ENCODE measurements at places on chromosomes 3 and 15.

DNA sequence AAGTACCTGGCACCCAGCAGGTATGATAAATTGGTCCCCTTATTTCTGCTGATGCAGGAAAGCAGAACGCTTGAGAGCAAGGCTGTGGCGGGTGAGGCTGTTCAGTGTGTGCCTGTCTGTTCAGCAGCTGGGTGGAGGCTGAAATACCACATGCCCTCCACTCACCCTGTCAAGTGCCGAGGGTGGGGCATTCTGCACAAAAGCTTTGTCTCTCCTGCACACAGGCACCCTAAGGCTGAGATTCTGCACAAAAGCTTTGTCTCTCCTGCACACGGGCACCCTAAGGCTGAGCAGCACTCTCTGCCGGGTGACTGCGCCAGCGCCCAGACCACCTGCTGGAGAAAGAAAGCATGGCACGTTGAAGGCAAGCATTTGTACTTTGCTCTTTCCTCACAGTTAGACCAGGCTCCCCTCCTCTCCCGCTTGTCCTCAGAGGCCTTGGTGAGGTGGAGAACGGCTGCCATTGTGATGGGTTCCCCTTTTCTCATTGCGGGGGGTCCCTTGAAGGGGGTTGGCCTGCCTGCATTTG, 97.5 kb downstream of the BDH1 start:
- H3K27me3 ChIP-seq, result peaks cover 25% of the 10 kb centered on the region
- no peak overlapping the region for H3K27ac ChIP-seq
- H3K4me3 ChIP-seq, result peak overlapping the region; percentile 15
- peaks cover 2% of the 10 kb centered on the region for H3K36me3 ChIP-seq

- H3K36me3 ChIP-seq, result peaks cover 3% of the 10 kb centered on the region
- H3K27me3 ChIP-seq, result no peaks in the 10 kb centered on the region
- peaks cover 24% of the 10 kb centered on the region for H3K4me1 ChIP-seq
- no peak overlapping the region for H3K27ac ChIP-seq
- DNase-seq, result no peak
- no peak overlapping the region for H3K4me3 ChIP-seq
Observed at GRCh38 chr15:50053055-50053856, 65.8 kb downstream of the ATP8B4 start.

GRCh38 chr3:129442947-129443346, 2.9 kb downstream of the IFT122 start:
- no peak overlapping the region for H3K27ac ChIP-seq
- H3K36me3 ChIP-seq, result peaks cover 7% of the 10 kb centered on the region
- H3K4me3 ChIP-seq, result peak overlapping the region; percentile 35
- no peaks in the 10 kb centered on the region for H3K27me3 ChIP-seq

DNA sequence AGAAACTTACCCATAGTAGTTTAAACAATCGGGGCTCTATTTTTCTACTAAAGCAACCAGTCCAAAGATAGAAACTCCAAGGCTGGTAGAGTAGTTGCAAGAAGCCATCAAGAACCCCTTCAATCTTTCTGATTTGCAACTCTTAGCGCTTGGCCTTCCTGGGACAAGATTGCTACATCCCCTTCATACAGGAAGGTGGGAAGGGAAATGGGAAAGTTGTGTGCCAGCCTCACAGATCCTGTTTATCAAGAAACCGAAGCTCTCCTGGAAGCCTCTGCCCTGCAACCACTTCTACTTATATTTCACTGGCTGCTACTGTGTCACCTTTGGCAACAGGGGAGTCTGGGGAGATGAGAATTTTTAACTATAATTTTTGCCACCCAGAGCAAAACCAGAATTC, 46.2 kb downstream of the OSBPL10 start:
- peaks cover 5% of the 10 kb centered on the region for H3K4me1 ChIP-seq
- no peak for DNase-seq
- no peak overlapping the region for H3K4me3 ChIP-seq
- H3K36me3 ChIP-seq, result no peaks in the 10 kb centered on the region
- H3K27ac ChIP-seq, result no peak overlapping the region

DNA sequence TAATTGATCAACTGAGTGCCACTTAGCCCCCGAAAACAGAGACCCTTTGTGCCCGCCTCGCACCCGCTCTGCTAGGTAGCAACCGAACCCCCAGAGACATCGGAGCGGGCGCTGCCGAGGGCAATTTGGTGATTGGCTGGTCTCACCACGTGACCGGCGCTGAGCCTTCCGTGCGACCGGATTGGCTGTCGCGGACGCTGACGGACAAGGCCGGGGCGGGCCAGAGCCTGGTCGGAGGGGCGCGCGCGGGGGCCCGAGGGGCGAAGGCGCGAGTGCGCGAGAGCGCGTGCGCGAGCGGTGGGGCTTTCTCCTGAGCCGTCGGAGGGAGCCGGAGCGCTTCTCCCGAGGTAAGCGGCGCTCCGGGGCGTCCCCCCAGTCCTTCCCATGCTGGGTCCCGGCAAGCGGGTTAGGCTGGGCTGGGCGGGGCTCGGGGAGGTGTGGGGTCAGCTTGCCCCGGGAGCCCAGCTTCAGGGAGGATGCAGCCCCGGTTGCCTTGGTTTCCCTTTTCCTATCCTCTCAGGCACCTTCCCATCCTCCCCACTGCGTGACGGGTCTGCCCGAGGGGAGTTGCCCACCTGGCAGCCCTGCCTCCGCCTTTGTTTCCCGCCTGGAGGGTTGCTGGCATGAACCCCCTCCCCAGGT, at the start of gene TMEM108:
Gene TMEM108, plus strand, starts transcription at position 303 of the 642 bp plus-strand sequence.
- peaks cover 48% of the 10 kb centered on the region for H3K27me3 ChIP-seq
- DNase-seq, result peak; percentile 25
- no peak within 1 kb of the TSS for H3K27ac ChIP-seq

DNA sequence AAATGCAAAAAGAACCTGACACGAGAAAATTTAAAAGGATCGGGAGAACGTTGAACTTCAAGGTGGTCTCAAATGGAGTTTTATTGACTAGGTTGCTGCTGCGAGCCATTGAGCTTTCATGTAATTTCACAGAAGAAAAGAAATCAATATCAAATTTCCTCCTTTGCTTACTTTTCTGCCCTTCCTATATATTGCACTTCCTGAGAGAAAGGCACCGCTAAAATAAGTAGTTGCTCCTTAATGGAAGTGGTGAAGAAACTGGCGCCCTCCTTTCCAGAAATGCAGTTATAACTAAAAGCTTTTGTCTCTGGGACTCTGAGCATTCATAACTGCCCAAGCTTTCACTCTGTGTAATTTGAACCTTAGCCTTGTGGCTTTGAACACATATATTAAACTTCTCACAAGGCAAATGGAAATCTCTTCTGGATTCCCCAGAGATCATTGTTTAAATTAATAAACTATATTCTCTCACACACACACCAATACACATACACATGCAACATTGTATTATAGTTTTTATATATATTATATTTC, 13.4 kb downstream of the EID1 start:
- H3K4me1 ChIP-seq, result peaks cover 22% of the 10 kb centered on the region
- no peak overlapping the region for H3K4me3 ChIP-seq
- no peaks in the 10 kb centered on the region for H3K27me3 ChIP-seq
- no peak for DNase-seq
- H3K27ac ChIP-seq, result no peak overlapping the region

- H3K27me3 ChIP-seq, result no peaks in the 10 kb centered on the region
- H3K36me3 ChIP-seq, result no peaks in the 10 kb centered on the region
- no peaks in the 10 kb centered on the region for H3K4me1 ChIP-seq
- DNase-seq, result no peak
- H3K4me3 ChIP-seq, result no peak overlapping the region
Observed at GRCh38 chr3:110568246-110568645, 503.4 kb upstream of the NECTIN3 start.

DNA sequence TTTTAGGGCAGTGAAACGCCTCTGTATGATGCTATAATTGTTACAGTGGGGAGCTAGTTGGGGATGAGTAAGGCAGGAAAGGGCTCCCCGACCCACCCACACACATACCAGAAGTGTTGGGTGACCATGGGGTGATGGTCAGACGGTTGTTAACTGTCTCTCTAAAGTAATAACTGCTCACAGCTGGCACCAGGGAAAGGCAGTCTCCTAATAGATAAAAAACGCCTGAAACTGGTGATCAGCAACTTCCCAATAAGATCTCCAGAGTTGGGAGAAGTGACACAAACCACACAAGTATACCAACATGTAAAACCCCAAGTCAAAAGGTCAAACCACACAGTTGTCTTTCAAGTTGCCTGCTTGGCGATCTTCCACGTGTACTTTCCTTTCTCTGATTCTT, 346.5 kb upstream of the CNTN4 start:
- no peaks in the 10 kb centered on the region for H3K4me1 ChIP-seq
- H3K36me3 ChIP-seq, result no peaks in the 10 kb centered on the region
- H3K27me3 ChIP-seq, result no peaks in the 10 kb centered on the region
- no peak for DNase-seq
- H3K27ac ChIP-seq, result no peak overlapping the region

- no peaks in the 10 kb centered on the region for H3K4me1 ChIP-seq
- no peaks in the 10 kb centered on the region for H3K36me3 ChIP-seq
- no peak overlapping the region for H3K27ac ChIP-seq
- DNase-seq, result no peak
Observed at GRCh38 chr3:22536541-22536940, 666.6 kb upstream of the UBE2E2 start.

DNA sequence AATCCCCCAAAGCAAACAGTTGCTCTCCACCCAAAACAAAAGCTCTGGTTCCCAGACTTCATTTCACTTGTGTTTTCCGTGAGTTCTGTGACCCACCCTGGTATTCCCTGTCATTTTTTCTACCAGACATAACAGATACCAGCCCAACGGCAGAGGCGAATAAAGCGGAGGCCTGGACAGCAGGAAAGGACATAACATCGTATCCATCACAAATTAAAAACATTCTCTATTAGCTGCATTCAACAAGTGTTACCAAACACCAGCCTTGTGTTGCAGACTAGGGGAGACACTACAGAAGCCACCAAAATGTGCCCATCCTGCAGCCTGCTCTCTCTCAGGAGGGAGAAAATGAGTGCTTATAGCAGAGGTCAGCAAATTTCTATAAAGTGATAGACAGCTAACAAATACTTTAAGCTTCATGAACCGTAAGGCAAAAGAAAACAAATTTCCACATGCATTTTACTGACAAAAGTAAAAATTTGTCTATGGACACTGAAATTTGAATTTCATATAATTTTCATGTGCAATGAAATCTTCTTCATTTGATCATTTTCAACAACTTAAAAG, 7.1 kb upstream of the FBN1 start:
- peaks cover 13% of the 10 kb centered on the region for H3K27me3 ChIP-seq
- H3K36me3 ChIP-seq, result no peaks in the 10 kb centered on the region
- H3K4me3 ChIP-seq, result no peak overlapping the region
- DNase-seq, result no peak

DNA sequence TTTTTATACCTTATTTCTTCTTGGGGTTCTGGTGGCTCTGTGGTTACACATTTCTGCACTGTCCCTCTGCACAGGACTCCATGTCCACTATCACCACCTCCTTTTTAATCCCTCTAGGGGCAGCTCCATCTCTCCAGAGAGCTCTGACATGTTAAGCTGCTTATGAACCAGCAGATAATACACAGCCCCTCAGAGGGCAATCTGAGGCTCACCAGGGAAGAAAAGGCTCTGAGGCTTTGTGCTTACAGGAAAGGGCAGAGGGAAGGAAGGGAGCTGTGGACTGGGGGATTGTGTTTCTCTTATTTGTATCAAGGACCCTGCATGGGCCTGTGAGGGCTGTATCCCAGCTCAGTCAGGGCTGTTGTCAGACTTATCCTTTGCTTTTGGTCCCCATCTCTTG, 164.5 kb downstream of the EPHB1 start:
- no peaks in the 10 kb centered on the region for H3K36me3 ChIP-seq
- H3K4me1 ChIP-seq, result no peaks in the 10 kb centered on the region
- H3K4me3 ChIP-seq, result no peak overlapping the region
- peaks cover 2% of the 10 kb centered on the region for H3K27me3 ChIP-seq
- H3K27ac ChIP-seq, result no peak overlapping the region

GRCh38 chr15:90344662-90345061, 7.4 kb upstream of the ZNF774 start:
- peaks cover 13% of the 10 kb centered on the region for H3K4me1 ChIP-seq
- H3K27ac ChIP-seq, result no peak overlapping the region
- no peak overlapping the region for H3K4me3 ChIP-seq
- H3K36me3 ChIP-seq, result no peaks in the 10 kb centered on the region

- H3K4me3 ChIP-seq, result peak overlapping the region; percentile 58
- no peaks in the 10 kb centered on the region for H3K36me3 ChIP-seq
- no peak for DNase-seq
- peak overlapping the region; percentile 72 for H3K27ac ChIP-seq
- H3K4me1 ChIP-seq, result peaks cover 19% of the 10 kb centered on the region
Observed at GRCh38 chr15:40333922-40334492, 6.7 kb downstream of the CCDC9B start.

- H3K4me1 ChIP-seq, result no peaks in the 10 kb centered on the region
- DNase-seq, result no peak
- H3K4me3 ChIP-seq, result no peak overlapping the region
- no peak overlapping the region for H3K27ac ChIP-seq
- H3K27me3 ChIP-seq, result no peaks in the 10 kb centered on the region
- no peaks in the 10 kb centered on the region for H3K36me3 ChIP-seq
Observed at GRCh38 chr15:83398626-83399025, 48.5 kb upstream of the SH3GL3 start.

DNA sequence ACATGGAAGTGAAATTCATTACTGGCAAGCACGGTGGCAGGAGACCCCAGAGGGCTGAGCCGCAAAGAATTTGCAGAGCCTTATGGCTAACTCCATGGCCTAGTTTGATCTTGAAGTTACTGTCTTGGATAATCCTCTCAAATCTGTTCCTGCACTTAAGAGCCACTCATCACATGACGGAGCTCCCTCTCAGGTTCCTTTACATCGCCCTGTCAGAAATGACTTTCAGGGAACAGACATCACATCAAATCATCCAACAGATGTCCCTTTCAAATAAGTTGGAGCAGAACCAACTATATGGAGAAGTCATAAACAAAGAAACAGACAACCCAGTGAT, 328.8 kb upstream of the THBS1 start:
- H3K27me3 ChIP-seq, result peaks cover 12% of the 10 kb centered on the region
- no peak for DNase-seq
- H3K27ac ChIP-seq, result no peak overlapping the region
- H3K4me3 ChIP-seq, result no peak overlapping the region

DNA sequence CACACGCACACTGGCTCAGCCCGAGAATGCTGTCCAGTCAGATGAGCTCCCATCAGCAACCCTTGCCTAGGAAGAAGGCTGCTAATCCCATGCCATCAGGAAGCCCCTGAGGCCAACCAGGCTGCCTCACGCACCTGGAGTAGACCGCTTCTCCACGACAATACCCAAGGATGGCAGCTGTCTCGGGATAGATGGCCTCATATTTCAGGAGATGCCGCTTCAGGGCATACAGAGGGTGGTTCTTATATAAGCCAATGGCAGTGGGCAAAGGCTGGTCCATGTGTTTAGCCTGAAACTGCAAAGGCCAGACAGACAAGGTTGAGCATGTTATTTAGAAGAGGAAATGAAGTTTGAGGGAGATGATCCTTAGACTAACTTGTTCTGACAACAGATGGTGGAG, 22.2 kb downstream of the XPC start:
- no peak overlapping the region for H3K4me3 ChIP-seq
- peaks cover 43% of the 10 kb centered on the region for H3K36me3 ChIP-seq
- no peak overlapping the region for H3K27ac ChIP-seq
- no peaks in the 10 kb centered on the region for H3K27me3 ChIP-seq
- no peak for DNase-seq

GRCh38 chr3:9507586-9508578, 45.7 kb downstream of the LHFPL4 start:
- no peak overlapping the region for H3K27ac ChIP-seq
- no peak overlapping the region for H3K4me3 ChIP-seq

- no peak for DNase-seq
- H3K4me1 ChIP-seq, result peaks cover 9% of the 10 kb centered on the region
- no peaks in the 10 kb centered on the region for H3K36me3 ChIP-seq
Observed at GRCh38 chr15:70469651-70470555, 293.5 kb downstream of the UACA start.

GRCh38 chr3:188401244-188401993, 247.5 kb downstream of the LPP start:
- H3K27me3 ChIP-seq, result no peaks in the 10 kb centered on the region
- peaks cover 60% of the 10 kb centered on the region for H3K4me1 ChIP-seq
- H3K36me3 ChIP-seq, result peaks cover 11% of the 10 kb centered on the region
- no peak overlapping the region for H3K27ac ChIP-seq
- DNase-seq, result no peak
- H3K4me3 ChIP-seq, result no peak overlapping the region

Measured in T-helper 2 cell treated with Interferon-gamma antibody and Interleukin-4, amounts not matched to agents 5 μg/mL and 100 μg/mL, for 36 hours (primary cell).